ENCODE measurements at places on chromosomes 2 and 18.
A peak's percentile ranks its signal among the peaks of the same experiment; 100 is the strongest.

- no peak for DNase-seq
Measured at GRCh38 chr2:197591339-197592072, 75.6 kb downstream of the MOB4 start.

DNA sequence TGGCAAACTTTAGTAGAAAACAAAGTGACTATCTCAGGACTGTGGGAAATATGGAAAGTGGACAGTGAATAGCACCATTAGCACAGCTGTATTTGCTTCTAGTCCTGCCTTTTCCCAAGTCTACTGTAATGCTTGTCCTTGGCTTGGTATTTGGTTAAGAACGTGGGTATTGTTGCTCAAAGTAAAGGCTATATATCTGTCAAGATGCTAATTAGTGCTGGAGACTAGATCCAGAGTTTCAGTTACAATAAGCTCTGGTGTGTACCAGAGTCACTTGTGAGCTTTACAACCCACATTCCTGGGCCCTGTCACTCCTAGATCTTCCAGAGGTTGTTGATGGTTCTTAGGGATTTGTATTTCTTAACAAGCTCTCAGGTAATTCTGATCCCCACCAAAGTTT, 313.6 kb downstream of the SLC8A1 start:
- no peak for DNase-seq

DNA sequence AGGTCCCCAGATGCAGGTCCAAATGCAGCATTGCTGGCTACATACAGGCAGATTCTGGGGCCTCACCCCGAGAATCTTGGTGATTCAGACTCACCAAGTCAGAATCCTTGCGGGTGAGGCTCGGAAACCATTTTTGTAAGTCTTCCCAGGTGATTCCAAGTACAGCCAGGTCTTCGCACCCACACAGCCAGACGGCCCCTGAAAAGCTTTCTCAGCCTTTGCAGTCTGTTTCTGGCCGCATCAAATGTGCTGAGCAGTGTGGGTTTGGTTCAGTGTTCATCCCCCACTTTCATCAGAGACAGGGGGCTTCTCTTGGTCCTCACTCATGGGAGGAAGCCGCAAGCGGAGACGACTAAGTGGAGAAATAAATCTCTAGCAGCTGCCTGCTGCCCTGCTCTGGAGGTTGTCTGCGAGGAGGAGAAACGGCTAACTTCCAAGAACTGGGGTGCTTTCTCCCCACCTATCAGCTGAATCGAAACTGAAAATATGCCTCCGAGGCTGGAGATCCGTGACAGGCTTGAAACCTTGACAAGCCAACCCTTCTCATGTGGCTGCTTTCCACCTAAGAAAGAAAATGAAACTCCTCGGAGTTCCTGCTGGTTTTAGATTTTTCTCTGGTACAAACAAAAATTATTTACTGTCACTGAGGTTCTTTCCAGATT, 8.9 kb upstream of the TMEM185B start:
- no peak for DNase-seq

- no peak for DNase-seq
Measured at GRCh38 chr2:102003696-102004095, 11.9 kb downstream of the IL1R2 start.

GRCh38 chr2:102632380-102633175, 13.2 kb downstream of the SLC9A2 start:
- no peak for DNase-seq

DNA sequence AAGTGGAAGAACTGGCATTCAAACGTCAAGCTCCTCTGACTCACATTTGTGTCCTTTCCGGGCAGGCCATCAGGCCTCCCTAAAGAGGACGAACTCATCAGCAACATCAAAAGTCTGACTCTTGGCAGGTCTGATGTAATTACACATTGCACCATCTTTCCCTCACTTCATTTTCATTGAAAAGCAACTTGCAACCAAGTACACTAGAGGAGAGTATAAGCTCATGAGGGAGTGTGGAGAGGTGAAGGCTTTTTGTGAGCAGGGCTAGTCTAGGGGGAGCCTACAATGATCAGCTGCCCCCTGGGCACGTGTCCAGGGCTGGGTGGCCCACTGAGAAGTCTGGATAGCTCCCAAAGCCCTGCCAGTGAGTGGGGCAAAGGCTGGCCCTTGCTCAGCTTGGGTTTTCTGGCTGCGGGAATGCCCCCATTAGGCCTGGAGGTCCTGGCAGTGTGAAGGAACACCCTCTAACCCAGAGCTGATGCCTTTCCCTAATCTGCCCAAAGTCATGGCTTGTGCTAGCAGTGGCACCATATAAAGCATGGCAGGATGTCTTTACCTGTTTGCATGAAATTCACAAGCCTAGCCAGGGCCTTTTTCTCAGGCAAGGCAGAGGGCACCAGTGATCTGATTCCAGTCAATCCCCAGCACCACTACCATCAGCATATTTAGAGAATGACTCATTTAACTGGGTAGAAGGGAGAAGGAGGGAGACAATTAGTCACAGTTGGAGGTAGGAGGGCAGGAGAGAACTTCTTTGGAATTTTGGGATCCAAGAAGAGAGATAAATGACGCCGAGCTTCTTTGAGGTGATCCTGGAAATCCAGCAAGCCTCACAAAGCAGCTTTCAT, 8.5 kb upstream of the DAW1 start:
- DNase-seq = peak; percentile 47

- DNase-seq = no peak
Measured at GRCh38 chr2:70515938-70516337, 37.7 kb downstream of the TGFA start.

GRCh38 chr2:109609352-109610024, 4.3 kb downstream of the SEPTIN10 start:
- peak; percentile 84 for DNase-seq

GRCh38 chr18:25614168-25614567, 262.2 kb upstream of the ZNF521 start:
- DNase-seq = no peak

- DNase-seq = no peak
Measured at GRCh38 chr2:107990718-107991117, 4.4 kb downstream of the SLC5A7 start.

DNA sequence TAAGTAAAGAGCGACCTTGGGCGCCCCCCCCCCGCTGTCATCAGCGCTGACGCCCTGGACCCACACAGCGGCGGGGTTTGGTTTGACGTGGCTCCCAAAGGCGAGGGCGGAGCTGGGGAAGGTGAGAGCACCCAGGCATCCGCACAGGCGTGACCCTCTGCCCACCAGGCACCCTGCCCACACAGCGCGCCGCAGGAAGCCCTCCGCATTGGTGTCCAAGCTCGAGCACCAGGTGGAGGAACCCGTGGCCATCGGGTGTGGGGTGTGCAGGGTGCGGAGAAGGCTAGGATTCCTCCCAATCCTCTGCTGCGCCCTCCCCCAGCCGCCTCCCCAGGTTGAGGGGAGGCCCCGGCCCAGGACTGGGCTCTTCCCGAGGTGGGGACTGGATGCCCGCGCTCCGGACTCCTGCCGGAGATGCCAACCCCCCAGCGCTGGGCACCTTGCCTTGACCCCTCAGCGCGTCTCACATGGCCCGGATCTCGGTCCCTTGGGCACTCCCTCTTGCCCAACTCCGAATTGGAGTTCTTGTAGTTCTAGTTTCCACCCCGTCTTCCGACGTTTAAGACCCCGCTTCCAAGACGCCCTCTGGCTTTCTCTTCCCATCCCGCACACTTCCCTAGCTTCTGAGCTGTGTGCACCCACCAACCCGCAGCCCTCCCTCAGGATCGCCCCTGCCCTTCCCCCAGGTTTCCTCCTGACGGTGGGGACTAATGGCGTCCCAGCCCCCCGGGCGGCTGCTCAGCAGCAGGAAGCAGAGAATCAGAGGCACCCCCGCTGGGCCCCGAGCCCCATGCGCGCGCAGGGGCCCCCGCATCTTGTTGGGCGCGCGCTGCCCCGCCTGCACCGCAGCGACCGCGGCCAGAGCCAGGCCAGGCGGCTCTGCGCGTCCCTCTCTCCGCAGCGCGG, 25.9 kb upstream of the RESP18 start:
- no peak for DNase-seq

- DNase-seq = peak; percentile 7
Measured at GRCh38 chr2:15159751-15160177, 401.4 kb downstream of the NBAS start.

DNA sequence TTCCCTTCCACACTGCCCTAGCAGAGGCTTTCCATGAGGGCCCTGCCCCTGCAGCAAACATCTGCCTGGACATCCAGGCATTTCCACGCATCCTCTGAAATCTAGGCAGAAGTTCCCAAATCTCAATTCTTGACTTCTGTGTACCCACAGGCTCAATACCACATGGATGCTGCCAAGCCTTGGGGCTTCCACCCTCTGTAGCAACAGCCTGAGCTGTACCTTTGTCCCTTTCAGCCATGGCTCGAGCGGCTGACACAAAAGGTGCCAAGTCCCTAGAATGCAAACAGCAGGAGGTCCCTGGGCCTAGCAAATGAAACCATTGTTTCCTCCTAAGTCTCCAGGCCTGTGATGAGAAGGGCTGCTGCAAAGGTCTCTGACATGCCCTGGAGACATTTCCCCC, 744.5 kb upstream of the LINC00305 start:
- no peak for DNase-seq

DNA sequence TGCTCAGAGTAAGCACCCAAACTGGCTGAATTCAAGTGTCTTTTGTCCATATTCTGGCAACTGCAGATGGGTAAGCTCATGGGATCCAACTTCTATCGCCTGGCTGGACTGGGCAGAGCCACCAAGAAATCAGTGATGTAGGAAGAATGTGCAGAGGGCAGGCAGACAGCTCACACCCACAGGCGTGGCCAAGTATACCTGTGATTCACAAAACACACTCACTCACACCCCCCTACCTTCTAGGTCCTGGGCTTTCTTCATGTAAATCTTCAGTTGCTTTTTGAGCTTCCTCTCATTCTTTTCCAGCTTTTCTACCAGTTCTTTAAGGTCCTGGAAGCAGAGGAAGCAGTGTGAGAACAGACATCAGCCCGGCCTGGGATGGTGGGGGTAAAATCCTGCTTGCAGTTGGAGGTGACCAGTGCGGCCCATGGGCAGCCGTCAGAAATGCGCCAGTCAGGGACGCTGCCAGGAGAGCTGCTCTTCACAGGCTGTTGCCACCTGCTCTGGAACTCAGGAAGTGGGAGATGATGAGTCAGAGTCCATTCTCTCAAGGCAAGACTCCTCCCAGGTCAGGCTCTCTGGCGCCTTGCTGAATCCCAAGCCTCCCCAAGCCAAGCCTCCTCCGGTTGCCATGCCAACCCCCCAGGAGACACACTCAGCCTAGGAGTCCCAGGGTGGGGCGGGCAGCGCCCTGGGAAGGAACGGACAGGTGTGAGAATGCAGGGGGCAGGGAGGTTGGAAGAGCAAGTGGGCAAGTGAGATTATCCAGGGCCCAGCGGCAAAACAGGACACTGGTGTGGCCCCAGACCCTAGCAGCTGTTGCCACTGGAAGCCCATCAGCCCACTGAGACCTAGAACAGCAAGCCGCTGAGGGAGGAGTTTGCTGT, 36.2 kb upstream of the ACAA2 start:
- DNase-seq = peak; percentile 84

- no peak for DNase-seq
Measured at GRCh38 chr2:152761214-152761613, 42.8 kb downstream of the ARL6IP6 start.

- no peak for DNase-seq
Measured at GRCh38 chr2:12176623-12177454, 430.4 kb downstream of the LPIN1 start.

GRCh38 chr2:137879121-137879520, 85.2 kb upstream of the HNMT start:
- DNase-seq = no peak

DNA sequence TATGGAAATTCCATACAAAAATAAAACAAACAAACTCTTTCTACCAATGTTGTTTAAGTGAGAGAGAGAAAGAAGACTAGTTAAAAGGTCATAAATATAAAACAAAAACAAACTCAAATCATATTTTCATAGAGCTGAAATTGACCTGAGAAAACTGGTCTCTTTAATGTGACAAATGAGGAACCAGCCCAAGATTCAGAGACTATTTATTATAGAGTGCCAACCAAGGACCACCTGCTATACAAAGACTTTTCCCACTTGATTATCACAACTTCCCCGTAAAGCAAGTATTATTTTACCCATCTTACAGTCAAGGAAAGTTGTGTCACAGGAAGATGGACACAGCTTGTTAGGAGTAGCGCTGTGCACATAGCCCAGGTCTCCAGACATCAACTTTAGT, 13.3 kb downstream of the ANKRD44 start:
- no peak for DNase-seq

DNA sequence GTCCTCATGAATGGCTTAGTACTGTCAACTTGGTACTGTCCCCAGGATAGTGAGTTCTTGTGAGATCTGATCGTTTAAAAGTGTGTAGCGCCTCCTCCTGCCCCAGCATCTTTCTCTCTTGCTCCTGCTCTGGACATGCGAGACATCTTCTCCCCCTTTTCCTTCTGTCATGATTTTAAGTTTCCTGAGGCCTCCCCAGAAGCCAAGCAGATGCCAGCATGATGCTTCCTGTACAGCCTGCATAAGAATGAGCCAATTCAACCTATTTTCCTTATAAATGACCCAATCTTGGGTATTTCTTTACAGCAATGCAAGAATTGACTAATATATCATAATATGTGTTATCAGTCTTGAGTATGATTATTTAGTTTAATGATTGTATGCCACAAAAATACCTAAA, 3.5 kb upstream of the RSAD2 start:
- DNase-seq = no peak

DNA sequence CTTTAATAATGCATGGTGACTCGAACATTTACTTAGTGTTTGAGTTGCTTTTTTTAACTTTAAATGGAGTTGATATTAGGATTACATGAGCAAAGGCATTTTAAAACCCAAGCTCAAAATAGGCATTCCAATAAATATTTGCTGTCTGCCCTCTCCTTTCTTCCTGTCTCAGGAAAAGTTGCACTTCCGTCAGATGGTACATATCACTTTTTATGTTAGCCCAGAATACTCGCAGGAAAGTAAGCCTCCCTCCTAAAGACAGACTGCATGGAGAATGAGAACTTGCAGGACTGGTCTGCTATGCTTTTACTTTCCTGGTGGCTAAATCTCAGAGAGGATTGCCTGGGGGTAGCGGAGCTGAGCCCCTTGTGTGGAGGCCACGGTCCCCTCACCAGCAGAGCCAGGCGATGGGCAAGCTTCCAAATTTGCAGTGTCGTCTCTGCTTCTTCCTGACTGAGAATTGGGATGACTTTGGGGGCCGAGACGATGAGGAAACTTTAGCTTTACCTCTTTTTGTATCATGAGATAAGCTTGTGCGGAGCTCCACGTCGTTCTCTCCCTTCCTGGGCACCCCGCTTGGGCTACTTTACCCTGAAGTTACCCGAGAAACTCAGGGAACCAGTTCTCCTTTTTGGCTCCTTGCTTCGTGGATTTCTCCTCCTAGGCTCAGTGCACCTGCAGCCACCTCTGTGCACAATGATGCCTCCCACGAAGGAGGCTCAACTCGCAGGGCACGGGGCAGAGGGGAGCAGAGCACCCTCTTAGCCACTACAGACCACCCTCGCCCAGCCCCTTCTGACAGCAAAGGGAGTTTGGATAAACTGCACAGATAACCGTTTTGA, 223.3 kb downstream of the SH3RF3 start:
- DNase-seq = no peak

DNA sequence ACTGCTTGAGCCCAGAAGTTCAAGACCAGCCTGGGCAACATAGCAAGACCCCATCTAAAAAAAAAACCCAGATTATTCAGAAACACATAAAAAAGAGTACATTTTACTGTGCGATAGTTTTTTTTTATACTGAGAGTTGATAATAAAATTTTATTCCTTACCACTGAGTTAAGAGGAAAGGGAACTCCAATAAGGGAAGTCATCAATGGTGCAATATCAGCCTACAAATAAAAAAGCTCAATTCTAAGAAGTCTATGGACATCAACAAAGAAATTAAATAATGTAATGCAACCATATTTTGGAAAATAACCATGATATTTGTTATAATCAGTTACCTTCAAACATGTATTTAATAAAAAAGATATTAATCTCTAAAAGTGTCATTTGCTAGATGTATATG, 46.6 kb downstream of the PIGN start:
- DNase-seq = no peak

GRCh38 chr2:60484133-60484645, 69.3 kb downstream of the BCL11A start:
- no peak for DNase-seq

All from SW 1271 (cell line).